ENCODE measurements at places on chromosomes 12 and 14.

GRCh38 chr12:83123039-83123438, 436.3 kb downstream of the TMTC2 start:
- no peak for DNase-seq

GRCh38 chr12:82687021-82688011, 610 bp downstream of the TMTC2 start:
- DNase-seq: peak; percentile 33

DNA sequence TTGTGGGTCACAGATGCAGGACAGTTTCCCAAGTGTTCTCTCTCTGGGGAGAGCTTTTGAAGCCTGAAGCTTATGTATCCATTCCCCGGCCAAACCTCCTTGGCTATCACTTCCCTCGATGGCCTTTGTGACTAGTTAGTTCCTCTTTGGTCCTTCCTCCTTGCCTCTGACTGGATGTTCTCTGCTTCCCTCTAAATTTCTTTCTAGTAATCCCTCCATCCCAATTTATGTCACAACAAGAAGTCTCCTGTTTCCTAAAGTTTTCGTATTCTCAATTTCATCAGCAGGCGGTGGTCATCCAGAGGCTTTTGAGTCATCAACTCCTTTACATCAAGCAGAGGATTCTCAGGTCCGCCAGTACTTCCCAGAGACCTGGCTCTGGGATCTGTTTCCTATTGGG, 27.5 kb downstream of the A2ML1 start:
- no peak for DNase-seq

DNA sequence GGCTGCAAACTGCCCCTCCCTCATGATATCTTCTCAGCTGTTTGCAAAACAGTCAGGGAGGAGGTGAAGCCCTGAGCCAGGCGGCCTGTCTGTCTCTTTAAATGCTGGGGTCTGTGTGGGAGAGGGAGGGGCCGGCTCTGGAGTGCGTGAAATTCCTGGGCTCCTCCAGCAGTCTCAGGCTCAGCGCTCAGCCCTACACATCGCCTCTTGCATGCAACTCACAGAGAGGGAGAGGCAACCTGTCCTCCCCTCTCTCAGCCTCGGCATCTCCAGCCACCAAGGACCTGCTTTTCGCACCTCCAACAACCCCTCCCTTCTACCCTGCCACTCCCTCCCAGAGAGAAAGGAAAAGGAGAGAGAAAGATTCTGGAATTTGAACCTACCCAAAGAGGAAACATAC, at the start of gene NRXN3:
Gene NRXN3, plus strand, starts transcription at position 171 of the 400 bp plus-strand sequence. CDS start 72,721 bp downstream, outside the sequence.
- no peak for DNase-seq

DNA sequence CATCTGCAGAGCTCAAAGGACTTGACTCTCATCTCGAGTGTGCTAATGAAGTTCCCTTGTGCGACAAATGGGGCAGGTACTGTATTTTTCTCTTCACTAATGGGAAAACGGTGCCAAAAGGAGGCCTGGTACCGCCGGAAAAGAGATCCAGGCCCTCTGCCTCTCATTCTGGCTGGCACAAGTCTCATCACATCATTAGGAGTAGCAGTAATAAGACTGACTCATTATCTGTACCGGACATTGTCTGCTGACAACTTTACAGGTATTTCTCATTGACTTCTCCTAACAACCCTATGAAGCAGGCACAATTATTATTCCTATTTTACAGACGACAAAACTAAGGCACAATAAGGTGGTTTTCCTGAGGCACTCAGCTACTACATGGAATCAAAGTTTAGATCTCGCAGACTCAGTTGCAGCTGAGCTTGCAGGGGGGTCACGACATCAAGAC, 668 bp downstream of the APPL2 start:
- DNase-seq: no peak

All from uterus (tissue), 4 donors.